ENCODE measurements at places on chromosomes 5 and 9.

DNA sequence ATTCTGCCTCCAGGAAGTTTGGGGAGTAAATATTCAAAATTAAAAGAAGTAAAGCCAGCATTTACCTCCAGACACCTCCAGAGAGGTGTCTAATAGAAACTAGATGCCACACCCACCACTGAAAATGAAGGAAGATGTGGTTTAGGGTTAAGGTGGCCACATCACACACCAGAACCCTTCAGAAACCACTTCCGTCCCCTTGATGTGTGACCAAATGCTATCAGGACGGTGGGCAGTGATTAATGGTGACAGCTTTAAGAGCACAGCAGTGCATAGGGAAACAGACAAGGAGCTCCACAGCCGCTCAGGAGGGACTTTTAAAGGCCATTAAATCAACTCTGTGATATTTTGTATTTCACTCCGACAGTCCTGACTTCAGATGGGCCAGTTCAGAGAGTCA lies 295.2 kb downstream of the BRINP1 start:
- no peak for DNase-seq

DNA sequence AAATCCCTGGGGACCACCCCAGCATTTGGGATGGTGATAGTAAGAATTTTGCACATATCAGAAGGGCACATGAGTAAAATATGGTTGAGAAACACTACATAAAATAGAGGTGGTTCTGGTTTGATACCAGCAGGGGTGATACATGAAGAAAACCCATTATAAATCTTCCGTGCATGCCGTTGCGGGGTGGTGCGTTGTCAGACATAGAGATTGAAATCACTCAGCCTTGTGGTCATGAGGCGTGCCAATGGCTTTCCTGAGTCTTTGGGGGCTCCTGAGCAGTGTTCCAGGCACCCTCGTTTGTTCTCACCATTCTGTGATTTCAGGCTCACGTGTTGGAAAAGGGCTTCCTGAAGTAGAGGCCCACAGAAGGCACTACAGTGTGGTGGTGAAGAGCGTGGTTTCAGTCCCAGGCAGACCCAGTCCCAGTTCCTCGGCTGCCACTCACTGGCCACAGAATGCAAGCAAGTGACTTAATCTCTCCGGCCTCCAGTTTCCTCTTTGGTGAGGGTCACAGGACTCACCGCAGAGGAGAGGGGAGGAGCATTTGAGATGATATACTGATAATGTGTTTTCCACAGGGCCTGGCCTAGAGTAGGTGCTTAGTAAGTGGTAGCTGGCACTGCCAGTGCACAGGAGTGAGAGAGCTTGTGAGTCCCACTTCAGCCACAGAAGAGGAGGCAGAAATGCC lies 20.5 kb upstream of the GLRX start:
- DNase-seq = peak; percentile 84

- no peak for DNase-seq
Measured at GRCh38 chr5:72272398-72272797, 47.6 kb downstream of the MRPS27 start.

DNA sequence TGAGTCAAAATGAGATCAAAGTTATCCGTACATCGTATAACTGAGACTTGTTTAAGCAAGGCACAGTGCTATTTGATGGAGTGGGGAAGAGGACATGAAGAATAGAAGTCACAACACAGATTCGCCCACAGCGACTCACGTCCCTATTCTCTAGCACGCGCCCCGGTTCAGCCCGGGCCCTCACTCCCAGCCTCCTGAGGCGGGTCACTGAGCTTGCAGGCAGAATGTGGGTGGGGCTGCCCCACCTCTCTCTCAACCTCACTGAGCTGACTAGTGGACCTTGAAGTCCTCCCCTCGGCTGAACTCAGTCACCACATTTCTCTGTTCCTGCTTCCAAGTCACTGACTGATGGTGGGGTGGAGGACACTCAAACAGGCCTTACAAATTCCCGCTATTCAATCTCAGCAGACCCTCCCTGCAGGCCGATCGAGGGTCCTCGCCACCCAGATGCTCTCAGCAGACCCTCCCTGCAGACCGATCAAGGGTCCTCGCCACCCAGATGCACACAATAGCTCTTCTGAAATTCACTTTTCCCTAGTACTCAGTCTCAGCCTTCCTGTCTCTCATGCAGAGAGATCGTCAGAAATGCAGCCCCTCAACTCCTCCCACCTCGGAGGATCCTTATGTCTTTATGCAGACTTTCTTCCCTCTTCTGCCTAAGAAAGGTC lies 12.9 kb downstream of the GLDC start:
- no peak for DNase-seq

DNA sequence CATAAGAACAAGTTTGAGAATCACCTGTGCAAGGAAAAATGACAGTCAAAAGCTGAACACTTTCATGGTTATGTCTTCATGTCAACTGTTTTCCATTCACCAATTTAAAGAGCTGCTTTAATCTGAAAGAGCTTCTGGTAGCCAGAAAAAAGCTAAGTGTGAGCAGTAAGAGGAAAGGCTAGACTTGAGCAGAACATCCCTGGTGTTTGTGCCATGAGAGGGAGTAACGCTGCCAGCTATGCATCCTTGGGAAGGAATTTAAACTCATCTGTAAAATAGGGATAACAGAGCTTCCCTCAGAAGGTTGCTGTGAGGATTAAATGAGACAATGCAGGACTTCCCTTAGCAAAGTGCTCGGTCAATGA lies 193.7 kb downstream of the MAPKAP1 start:
- no peak for DNase-seq

- DNase-seq = no peak
Measured at GRCh38 chr5:117455236-117456233, 880.9 kb upstream of the SEMA6A start.

- no peak for DNase-seq
Measured at GRCh38 chr9:114027159-114027862, 50.8 kb downstream of the AMBP start.

GRCh38 chr9:105188746-105189145 lies 55.7 kb upstream of the SLC44A1 start:
- no peak for DNase-seq

Data from brain microvascular endothelial cell (primary cell).